ENCODE measurements at places on chromosomes 7 and 10.
A peak's percentile ranks its signal among the peaks of the same experiment; 100 is the strongest.

GRCh38 chr10:91163269-91163868 is 57.1 kb upstream of the PCGF5 start:
- peak; percentile 74 for DNase-seq

GRCh38 chr10:99869581-99870122 is 87.2 kb downstream of the ABCC2 start:
- no peak for DNase-seq

DNA sequence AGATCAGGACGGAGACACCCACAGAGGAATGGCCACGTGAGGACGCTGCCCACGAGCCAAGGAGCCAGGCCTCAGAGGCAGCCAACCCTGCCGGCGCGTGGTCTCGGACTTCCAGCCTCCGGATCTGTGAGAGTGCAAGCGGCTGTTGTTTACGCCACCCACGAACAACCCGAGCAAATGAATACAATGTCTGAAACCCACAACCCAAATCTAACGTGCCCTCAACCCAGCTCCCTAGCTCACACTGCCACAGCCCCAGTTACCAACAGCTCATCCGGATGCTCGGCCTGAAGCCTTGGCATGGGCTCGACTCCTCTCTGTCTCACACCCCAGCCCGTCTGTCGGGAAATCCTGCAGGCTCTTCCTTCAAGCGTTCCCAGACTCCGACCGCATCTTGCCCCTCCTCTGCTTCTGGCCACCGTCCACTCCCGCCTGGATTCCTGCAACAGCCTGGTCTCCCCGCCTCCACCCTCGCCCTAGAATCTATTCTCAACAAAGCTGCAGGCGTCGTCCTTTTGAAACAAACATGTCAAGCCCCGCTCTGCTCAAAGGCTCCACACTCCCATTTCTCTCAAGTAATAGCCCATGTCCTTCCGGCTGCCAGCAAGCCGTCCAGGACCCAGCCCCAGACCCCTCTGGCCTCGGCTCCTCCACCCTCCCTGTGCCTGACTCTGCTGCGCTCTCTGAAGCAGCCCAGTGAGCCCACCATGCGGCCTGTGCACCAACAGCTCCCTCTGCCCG is 35.3 kb downstream of the STK32C start:
- DNase-seq = no peak

GRCh38 chr10:84424731-84425167 is 96.4 kb downstream of the CCSER2 start:
- peak; percentile 36 for DNase-seq

DNA sequence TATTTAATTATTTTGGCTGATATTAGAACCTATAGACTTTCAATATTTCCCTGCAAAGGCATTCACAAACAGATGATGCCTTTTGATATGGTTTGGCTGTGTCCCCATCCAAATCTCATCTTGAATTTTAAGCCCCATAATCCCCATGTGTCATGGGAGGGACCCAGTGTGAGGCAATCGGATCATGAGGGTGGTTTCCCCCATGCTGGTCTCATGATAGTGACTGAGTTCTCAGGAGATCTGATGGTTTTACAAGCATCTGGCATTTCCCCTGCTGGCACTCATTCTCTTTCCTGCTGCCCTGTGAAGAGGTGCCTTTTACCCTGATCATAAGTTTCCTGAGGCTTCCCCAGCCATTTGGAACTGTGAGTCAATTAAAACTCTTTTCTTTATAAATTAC is 9.3 kb upstream of the PNLIPRP3 start:
- DNase-seq = no peak

DNA sequence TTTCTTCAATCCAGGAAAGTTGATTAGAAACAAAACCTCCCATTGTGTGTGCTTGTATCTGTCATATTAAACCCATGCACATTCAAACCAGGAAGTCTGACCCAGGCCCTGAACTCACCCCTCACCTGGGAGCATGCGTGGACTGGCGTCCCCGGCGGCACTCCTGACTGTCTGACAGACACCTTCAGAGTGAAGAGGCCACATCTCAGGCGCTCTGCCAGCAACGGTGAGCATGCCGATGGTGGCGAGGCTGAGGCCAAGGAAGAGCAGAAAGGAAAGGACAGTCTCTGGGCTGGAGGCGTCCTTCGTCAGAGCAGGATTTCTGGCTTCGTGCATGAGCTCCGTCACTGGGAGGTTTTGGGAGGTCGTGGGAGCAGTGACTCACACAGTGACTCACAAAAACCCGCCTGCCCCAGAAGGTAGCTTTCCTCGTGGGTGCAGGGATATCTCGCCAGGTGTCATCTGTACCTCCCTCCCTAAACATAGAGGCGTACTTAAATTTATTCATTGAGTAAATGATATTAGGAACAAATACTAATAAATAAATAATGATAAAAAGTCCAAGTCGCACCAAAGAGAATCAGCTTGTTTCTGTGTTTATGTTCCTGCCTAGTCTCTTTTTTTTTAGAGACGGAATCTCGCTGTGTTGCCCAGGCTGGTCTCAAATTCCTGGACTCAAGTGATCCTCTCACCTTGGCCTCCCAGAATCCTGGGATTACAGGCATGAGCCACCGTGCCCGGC is 13.5 kb downstream of the IQCE start:
- DNase-seq = no peak

GRCh38 chr10:67261300-67261797 is 335.5 kb downstream of the LRRTM3 start:
- no peak for DNase-seq

GRCh38 chr10:12844811-12845483 is 156.6 kb downstream of the CCDC3 start:
- DNase-seq = no peak

DNA sequence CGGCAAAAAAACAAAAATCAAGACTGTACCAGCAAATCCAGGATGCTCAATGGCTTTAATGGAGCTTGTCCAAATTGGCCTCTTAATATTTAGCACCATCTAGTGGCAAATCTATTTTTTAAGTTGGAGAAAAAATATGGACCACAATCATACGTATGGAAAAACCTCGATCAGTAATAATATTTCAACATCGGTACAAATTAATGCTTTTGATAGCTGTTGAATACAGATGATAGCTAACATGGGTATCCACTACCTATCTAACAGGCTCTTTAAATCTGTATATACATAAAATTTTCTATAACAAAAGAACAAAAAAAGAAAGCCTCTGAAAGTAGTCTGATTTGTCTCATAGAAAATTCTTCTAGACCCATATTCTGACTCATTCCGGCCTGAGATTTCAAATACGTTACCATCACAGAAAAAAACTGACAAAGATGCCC is 29.2 kb downstream of the COA1 start:
- DNase-seq = peak; percentile 60

DNA sequence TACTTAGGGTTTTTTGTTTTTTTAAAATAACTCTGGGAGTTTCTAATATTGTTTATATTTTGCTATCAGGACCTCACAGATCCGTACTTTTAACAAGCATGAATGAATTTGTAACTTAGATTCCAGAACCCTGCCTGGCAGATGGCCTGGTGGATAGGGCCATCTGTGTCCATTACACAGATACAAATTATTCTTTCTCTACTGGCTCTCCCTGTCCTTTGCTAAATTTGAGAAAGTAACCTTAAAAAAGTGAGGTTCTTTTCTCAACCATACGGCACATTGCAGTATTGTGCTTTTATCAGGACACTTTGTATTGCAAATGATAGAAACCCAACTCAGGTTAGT is 26.6 kb downstream of the LCOR start:
- DNase-seq = no peak

- DNase-seq = no peak
These were observed 142.5 kb downstream of the DNAJB6 start for GRCh38 chr7:157479326-157479725.

DNA sequence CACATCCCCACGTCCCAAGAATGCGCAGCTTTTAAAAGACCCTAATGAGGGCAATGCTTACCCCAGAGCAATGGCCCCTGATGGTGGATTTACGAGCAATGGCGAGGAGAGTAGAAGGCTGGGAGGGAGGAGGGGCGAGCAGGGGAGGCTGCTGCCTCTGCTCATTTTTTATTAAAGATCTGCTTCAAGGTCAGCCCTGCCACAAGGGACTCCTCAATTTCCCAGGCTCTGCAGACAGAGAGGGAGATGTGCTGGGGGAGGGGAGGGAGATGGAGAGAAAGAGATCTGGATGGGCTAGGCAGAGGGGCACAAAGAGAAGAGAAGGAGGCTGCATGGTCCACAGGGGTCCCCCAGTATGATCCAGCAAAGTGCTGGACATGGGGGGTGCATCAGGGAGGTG is 7.8 kb upstream of the SRRM3 start:
- DNase-seq = no peak

GRCh38 chr10:101136007-101136707 is 5.1 kb downstream of the TLX1 start:
- DNase-seq = no peak

DNA sequence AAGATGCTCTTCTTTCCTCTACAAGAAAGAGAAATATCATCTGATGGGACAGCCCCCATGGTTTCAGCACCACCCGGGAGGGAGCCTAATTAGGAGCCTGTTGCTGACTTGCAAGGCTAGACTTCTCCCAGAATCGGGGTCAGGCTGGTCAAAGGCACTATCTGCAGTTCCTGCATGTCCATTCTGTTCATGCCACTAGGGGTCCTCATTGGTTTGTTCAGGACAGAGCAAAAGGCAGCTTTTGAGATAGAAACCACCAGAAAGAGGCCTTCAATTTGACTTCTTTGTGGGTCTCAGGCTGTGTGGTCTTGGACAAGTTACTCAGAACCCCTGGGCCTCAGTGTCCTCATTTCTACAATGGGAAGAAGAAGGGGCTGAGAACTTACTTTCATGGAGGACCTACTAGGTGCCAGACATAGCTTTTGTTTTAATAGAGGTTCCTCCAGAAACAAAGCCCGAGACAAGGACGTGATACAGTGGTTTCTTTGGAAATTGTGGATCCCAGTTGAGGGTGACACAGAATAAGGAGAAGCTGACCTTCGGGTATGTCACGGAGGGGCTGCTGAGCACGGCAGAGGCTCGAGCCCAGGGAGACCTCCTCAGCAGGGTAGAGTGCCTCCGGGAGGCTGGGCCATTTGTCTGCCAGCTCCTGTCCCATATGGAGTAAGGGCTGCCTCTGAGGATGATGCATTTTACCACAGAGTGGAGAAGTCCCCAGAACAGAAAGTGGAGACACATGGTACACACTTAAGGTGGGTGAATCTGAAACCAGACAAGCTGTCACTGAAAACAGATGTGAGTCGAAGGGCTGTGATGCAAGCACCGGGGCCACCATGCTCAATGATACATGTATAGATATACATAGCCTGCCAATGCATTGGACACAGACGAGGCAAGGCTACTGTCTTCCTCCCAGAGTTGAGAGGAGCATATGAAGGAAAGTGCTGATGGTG is 33.1 kb upstream of the NEUROD6 start:
- peak; percentile 67 for DNase-seq
